ENCODE measurements at places on chromosomes 7 and 10. TPM values are rescaled to one million over a fixed set of nuclear protein-coding genes. Genes with fewer than 3 reads are reported as not detected.

DNA sequence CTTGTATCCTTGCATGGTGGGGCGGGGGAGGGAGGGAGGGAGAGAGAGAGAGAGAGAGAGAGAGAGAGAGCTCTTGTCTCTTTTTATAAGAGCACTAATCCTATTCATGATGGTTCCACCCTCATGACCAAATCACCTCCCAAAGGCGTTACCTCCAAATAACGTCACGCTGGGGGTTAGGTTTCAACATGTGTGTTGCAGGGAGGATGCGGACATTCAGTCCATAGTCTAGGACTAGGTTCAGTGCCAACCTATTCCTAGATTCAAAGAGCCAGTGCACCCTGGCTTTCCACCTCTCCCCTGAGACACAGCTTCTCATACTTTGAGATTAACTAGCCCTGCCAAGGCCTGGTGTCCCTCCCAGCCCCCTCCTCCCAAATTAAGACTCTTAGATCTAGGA lies 123.0 kb downstream of the GRK5 start:
- no peak for DNase-seq

The SPDYE2 gene
- total RNA-seq, result not detected

GRCh38 chr10:103910442-103911012 lies 7.5 kb downstream of the STN1 start:
- DNase-seq, result no peak

DNA sequence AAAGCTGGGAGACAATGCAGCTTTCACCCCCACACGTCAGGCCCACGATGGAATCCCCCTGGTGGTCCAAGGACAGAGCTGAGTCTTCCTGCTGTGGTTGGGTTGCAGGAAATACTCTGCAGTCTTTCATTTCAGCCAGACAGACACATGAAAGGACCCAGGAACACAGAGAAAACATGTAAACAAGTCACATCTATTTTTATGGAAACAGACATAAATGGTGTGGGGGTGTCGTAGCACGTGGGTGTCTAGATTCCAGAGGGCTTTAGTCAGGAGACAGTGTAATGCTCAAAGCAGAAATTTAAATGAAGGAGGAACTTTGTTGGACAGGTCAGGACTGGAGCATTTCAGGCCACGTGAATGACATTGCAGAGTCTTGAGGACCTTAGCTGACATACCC lies 444.6 kb downstream of the SUGCT start:
- DNase-seq, result no peak

The SH2D4B gene
- 0.46 TPM for total RNA-seq

Data from activated T-cell treated with anti-CD3 and anti-CD28 coated beads, Interleukin-2, amount 50 U/mL, for 72 hours (primary cell).